ENCODE measurements at places on chromosomes 16 and 17.

DNA sequence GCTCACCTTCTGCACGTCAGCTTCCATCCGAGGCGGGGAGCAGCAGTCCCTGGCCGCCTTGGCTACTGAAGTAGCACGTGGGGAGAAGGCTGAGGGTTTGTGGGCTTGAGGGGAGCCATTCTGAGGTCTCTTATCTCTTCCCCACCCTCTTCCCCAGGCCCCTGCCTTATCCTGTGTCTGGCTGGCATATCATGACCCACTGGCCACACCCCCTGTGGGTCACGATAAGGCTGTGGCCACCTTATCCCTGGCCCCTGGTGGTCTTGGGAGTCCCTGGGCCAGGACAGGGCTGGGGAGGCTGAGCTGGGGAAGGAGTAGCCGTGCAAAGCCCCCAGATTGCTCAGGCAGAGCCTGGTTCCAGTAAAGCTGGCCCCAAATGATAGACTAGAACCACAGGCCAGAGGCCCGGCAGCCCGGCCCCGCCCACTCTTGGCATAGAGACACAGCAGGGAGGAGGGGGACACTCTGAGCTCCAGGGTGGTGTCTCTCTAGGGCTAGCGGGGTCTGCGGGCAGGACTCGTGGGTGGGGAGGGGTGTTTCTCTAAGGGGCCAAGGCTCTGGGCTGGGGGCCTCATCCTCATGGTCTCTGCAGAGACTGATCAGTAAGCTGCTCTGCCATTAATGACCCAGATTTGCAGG is 7.6 kb downstream of the SPNS2 start:
- no peak for DNase-seq

- DNase-seq = no peak
Measured at GRCh38 chr17:74921026-74921681, 1.9 kb downstream of the USH1G start.

DNA sequence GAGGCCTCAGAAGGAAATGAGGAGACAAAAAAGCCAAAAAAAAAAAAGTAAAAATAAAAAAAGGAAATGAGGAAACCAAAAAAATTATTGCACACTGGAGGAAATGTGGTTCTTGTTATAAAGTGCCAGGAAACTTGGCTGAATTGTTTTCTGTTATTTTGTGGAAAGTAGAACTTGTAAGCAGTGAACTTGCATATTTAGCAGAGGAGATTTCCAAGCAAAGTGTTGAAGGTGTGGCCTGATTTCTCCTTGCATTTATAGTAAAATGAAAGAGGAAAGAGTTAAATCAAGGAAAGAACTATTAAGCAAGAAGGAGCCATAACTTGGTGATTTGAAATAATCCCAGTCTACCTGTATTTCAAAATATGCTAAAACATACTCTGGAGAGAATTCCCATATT is 34.1 kb upstream of the CPPED1 start:
- no peak for DNase-seq

DNA sequence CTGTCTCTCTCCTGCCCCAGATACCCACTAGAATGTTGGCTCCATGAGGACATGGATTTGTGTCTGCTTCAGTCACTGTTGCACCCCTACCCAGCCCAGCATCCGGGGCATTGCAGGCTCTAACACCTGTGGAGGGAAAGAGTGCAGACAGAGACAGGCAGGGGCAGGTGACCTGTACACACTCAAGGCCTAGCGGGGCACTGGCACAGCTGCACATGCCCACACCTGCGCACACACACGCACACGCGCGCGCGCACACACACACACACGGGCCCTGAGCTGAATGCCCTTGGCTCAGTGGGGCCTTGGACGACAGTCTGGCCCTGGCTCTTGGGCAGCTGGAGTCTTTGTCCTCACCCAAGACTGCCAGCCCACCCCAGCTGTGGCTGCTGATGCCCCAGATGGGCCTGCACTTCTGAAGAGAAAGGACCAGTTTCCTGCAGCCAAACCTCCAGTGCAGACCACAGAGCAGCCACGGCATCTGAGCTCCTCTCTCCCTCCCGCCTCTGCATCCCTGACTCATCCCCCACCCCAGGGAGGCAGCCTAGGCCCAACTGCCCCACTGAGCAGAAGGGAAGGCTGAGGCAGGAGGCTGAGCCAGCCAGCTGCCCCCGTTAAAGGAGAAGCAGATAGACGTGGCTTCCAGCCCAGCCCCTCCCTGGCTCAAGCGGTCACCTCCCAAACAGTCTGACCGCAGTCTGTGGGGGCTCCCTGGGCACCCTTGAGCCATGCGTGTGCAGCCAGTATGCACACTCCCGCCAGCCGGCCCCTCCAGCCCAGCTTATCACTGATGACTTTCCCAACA is 12.3 kb upstream of the RAI1 start:
- DNase-seq = no peak

DNA sequence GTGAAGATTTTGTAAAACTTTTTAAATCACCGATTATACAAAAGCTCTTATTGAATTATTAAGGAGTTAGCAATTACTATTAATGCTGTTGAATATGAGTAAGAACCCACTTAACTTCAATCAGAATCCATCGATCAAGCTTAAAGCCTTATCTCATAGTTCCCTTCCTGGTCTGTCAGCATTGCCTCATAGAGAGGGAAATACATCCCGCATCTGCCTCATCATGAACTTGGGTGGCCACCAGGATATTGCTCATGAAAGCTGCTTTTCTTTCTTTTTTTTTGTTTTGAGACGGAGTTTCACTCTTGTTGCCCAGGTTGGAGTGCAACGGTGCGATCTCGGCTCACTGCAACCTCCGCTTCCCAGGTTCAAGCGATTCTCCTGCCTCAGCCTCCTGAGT is 66.7 kb downstream of the PIGL start:
- DNase-seq = no peak

- no peak for DNase-seq
Measured at GRCh38 chr16:20415541-20415940, 6.2 kb downstream of the ACSM5 start.

GRCh38 chr16:86577314-86577971 is 906 bp upstream of the FOXL1 start:
- no peak for DNase-seq

- no peak for DNase-seq
Measured at GRCh38 chr16:89183463-89183862, 11.9 kb downstream of the CDH15 start.

GRCh38 chr16:88408561-88409142 is 25.9 kb downstream of the ZNF469 start:
- no peak for DNase-seq

DNA sequence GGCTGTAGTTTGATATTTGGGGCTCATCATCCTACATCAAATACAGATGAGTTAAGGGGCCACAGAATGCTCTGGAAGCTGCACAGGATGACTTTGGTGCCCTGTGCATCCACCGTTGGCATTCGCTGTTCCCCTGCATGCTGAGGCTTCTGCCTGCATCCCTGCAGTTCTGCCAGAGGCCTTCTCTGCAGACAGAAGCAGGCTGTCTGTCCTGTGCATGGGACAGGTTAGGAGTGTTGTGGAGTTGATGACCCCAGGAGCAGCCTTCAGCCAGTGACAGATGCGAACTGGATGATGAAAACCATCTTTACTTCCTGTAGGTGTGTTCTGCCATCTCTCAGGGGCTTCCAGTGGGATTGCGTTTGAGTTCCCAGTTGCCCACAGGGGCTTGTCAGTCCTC is 13.6 kb upstream of the TNS4 start:
- DNase-seq = no peak

- DNase-seq = no peak
Measured at GRCh38 chr16:8887431-8887765, 5.2 kb downstream of the LITAFD start.

- DNase-seq = no peak
Measured at GRCh38 chr16:76835779-76836300, 355.1 kb upstream of the MON1B start.

GRCh38 chr16:80719573-80719972 is 84.8 kb downstream of the CDYL2 start:
- DNase-seq = no peak

DNA sequence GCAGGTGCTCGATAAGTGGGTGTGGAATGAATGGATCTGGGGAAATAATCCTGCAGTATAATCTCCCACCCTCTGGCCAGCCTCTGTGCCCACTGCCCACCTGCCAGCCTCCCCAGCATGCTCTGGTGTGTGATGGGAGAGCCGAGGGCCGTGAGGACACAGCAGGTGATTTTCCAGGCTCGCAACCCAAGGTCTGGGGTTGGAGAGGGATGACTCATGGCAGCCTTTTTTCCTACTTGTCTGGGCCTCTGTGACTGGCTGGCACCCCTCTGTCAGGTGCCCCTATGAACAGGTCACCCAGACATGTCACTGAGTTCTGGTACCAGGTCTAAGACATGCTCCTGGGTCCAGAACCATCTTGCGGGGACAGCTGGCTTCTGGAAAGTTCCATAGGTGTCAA is 385.7 kb upstream of the TNRC6C start:
- DNase-seq = no peak

DNA sequence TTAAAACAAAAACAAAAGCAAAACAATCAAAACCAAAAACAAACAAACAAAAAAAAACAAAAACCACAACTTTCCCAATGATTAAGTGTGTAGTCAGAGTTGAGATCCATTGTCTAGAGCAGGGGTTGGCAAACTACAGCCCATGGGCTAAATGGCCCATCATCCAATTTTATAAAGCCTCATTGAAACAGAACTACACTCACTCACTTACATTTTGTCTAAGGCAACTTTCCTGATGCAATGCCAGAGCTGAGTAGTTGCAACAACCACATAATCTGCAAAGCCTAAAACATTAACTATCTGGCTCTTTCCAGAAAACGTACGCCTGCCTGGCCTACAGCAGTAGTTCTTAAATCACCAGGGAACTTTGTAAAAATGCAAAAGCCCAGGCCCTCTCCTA is 124.1 kb downstream of the SOX9 start:
- no peak for DNase-seq

GRCh38 chr16:15450624-15451023 is 16.2 kb downstream of the BMERB1 start:
- no peak for DNase-seq

- DNase-seq = no peak
Measured at GRCh38 chr16:73915140-73915539, 381.5 kb upstream of the PSMD7 start.

- no peak for DNase-seq
Measured at GRCh38 chr16:3189869-3190268, 1.9 kb downstream of the OR1F1 start.

DNA sequence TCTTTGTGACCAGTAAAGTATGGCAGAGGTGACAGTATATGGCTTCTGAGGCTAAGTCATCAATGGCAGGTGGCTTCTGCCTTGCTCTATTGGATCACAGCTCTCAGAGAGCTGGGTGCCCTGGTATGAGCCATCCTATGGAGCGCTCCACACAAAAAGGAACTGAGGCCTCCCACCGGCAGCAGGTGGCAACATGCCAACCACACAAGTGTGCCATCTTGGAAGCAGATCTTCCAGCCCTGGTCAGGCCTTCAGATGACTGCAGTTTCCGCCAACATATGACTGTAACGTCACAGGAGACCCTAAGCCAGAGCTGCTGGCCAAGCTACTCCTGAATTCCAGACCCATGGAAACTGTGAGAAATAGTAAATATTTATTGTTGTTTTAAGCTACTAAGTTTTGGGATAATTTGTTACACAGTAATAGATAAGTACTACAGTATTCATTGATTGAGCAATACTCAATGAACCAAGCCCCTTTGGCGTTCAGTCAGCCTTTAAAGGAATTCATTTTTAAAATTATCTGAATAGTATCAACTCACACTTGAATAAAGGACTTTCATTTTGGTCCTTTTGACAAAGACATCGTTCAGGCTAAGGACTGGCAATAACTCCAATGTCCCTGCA is 69.4 kb upstream of the LHX1 start:
- DNase-seq = no peak

DNA sequence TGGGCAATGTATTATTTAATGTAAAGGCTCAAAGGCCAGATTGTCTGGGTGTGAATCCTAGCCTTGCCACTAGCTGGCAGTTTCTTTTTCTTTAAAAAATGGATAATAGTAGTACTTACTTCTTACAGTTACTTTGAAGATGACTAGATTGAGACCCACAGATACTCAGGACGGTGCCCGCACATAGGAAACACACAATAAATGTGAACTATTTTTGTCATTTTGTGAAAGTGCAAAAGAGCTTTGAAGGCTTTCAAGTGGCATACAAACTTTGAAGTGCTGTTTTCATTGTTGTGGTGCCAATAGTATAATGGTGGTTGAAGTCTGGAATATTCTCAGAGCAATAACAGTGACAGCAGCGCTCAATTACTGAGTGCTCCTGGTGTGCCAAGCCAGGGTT is 63.6 kb downstream of the OTOA start:
- no peak for DNase-seq

GRCh38 chr17:41595585-41595984 is 8.9 kb upstream of the KRT14 start:
- DNase-seq = no peak

DNA sequence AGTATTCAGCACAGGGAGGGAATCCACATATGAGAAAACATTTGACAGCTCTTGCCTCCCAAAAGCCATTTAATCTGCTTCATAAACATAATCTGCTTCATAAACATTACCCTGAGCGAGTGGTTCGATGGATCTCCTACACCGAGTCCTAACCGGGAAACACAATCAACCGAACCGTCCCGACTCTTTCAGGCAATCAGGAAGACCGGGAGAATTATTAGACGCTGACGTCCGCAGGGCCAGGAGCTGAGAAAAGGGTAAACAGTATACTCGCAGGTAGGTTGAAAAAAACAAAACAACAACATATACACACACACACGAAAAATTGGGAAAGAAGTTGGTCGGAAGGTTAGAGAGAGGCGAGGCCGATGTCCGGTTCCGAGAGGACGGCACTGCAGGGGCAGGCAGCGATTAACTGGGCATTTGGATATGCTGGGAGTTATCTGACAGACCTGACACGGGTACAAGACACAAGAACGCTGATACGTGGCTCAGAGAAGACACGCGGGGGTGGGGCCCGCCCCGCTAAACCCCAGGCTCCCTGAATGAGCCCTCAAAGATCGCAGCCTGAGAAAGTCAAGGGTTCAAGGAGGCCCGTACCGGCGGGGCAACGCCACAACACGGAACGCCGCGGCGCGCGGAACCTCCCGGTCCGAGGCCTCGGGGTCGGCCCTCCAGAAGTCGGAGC is 585 bp downstream of the AP1G1 start:
- DNase-seq = no peak

DNA sequence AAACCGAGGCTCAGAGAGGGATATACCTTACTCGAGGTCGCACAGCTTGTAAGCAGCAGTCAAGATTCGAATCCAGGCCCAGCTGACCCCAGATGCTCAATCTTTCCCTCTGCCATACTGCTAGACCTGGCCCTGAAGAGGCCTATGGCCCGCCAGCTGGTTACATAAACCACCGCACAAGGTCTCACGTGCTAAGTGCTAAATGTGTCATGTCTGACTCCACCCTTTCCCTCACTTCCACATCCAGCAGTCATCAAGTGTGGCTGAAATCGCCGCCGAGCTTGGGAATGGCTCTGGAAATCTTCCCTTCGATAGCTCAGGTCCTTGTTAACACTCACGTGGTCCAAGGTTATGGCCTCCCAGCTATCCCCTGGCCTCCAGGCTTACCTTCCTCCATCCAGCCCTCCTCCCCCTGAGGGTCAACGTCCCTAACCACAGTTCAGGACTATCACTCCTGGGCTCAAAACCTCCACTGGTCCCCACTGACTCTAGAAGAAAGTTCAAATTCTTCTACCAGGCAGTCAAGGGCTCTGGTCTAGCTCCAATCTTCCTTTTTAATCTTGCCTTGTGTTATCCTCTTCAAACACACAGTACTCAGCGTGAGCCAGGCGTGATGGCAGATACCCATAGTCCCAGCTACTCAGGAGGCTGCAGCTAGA is 3.5 kb downstream of the ZBTB4 start:
- no peak for DNase-seq
